Activated T-cell treated with anti-CD3 and anti-CD28 coated beads for 4 hours (primary cell): ENCODE measurements at places on chromosomes 1 and 21.
A peak's percentile ranks its signal among the peaks of the same experiment; 100 is the strongest.

DNA sequence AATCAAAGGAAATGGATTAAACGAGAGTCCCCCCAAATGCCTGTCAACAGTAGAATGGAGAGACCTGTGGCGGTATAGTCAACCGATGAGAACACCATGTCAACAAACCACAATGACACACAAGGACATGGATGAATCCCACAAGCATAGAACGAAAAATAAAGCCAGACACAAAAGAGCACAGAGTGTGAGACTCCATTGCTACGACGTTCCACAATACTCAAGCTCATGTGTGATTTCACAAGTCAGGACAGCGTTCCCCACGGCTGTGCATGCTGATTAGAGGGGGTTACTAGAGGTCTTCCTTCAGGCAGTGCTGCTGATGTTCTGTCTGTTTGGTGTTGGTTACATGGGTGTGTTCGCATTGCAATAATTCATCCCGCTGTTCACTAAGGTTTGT, 5.8 kb upstream of the PLA2G2D start:
- no peak for DNase-seq

DNA sequence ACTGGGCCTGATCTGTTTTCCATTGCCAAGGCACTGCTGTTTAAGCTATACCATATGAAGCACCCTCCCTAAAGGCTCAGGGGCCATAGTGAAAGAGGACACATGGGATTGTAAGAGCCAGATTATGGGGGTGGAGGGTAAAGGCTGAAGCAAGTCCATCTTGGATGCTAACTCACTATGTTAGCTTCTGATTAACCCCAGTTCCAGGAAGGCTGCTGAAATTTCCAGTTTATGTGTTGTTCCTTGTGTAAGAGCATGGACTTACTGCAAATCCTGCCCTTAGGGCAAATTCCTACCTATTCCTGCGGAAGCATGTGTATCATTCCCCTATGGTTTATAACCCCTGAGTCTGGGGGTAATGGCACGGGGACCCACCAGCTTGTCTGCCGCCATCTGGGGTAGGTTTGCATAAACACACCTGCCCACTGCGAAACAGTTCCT, 91.8 kb upstream of the SERBP1 start:
- DNase-seq: no peak

- DNase-seq: peak; percentile 24
Measured at GRCh38 chr1:86914998-86915736, 732 bp downstream of the HS2ST1 start.

- DNase-seq: no peak
Measured at GRCh38 chr21:46120301-46121285, 22.7 kb downstream of the COL6A2 start.

DNA sequence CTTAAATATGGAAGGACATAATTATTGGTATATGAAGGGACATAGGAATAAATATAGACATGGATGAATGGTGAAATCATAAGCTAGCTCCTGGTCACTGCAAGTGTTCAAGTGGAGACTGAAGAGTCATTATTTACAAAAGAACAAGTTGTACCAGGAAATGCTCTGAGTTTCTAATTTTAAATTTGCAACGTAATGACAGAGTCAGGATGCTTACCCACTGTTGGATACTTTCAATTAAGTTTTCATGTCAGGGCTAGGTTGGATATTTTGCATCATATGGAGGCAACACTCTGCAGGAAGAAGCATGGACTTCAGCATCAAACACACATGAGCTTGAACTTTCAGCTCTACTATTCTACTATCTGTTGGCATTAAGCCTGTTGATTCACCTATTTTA, 499.6 kb upstream of the C1orf87 start:
- no peak for DNase-seq

- DNase-seq: no peak
Measured at GRCh38 chr1:18111605-18112297, 4.2 kb downstream of the IGSF21 start.
